BJ (cell line): ENCODE measurements at places on chromosomes 13 and 19. TPM values are rescaled to one million over a fixed set of nuclear protein-coding genes. Genes with fewer than 3 reads are reported as not detected.

C13orf42 gene
- polyA plus RNA-seq, result not detected in 2 replicates

TUBA3C gene
- polyA plus RNA-seq, result not detected in 2 replicates

SMAD9 gene
- 3.0 and 3.4 TPM in 2 replicates for polyA plus RNA-seq

ZNF606 gene
- polyA plus RNA-seq, result 2.3 TPM in 2 replicates

RETN gene
- polyA plus RNA-seq, result not detected in 2 replicates

PCSK4 gene
- polyA plus RNA-seq, result 0.59 and 1.3 TPM in 2 replicates

MCF2L gene
- polyA plus RNA-seq, result 0.02 TPM in 1 of 2 replicates, not detected in the other

ZNF541 gene
- 0.05 and 0.06 TPM in 2 replicates for polyA plus RNA-seq

TNFRSF19 gene
- 11.6 and 14.8 TPM in 2 replicates for polyA plus RNA-seq

OR7D2 gene
- not detected in 2 replicates for polyA plus RNA-seq

IL17D gene
- 0.47 and 0.48 TPM in 2 replicates for polyA plus RNA-seq

KCNRG gene
- 1.3 and 1.9 TPM in 2 replicates for polyA plus RNA-seq

APOC1 gene
- polyA plus RNA-seq, result 3.8 and 4.9 TPM in 2 replicates

WDR87 gene
- polyA plus RNA-seq, result not detected in 2 replicates

IFI30 gene
- 11.1 and 14.5 TPM in 2 replicates for polyA plus RNA-seq

TMEM86B gene
- polyA plus RNA-seq, result 0.56 and 1.5 TPM in 2 replicates

FGF22 gene
- polyA plus RNA-seq, result 0.05 TPM in 1 of 2 replicates, not detected in the other

ADGRE2 gene
- polyA plus RNA-seq, result 0.15 and 0.72 TPM in 2 replicates

PSG2 gene
- 3.9 and 4.6 TPM in 2 replicates for polyA plus RNA-seq

LILRB3 gene
- polyA plus RNA-seq, result not detected in 2 replicates

VSIG10L gene
- polyA plus RNA-seq, result 0.93 and 1.5 TPM in 2 replicates

APOE gene
- polyA plus RNA-seq, result 2.8 and 3.6 TPM in 2 replicates

ZNF470 gene
- polyA plus RNA-seq, result 1.7 and 2.7 TPM in 2 replicates

GSX1 gene
- not detected in 2 replicates for polyA plus RNA-seq

PRR36 gene
- polyA plus RNA-seq, result not detected in 2 replicates

ICAM4 gene
- polyA plus RNA-seq, result 1.1 and 1.5 TPM in 2 replicates

SBK3 gene
- polyA plus RNA-seq, result 0.06 and 0.11 TPM in 2 replicates

PEAK3 gene
- not detected in 2 replicates for polyA plus RNA-seq

ANKRD27 gene
- polyA plus RNA-seq, result 25.7 and 27.1 TPM in 2 replicates

IPO5 gene
- 137 and 240 TPM in 2 replicates for polyA plus RNA-seq

LRCH1 gene
- 8.3 and 13.2 TPM in 2 replicates for polyA plus RNA-seq

OR7C1 gene
- not detected in 2 replicates for polyA plus RNA-seq

SPIB gene
- polyA plus RNA-seq, result not detected in 2 replicates

TEX101 gene
- polyA plus RNA-seq, result not detected in 2 replicates

SYCN gene
- polyA plus RNA-seq, result not detected in 2 replicates

COG3 gene
- polyA plus RNA-seq, result 13.9 and 23.2 TPM in 2 replicates

SLC25A41 gene
- 0.05 TPM in 1 of 2 replicates, not detected in the other for polyA plus RNA-seq

NFIX gene
- 12.8 and 29.4 TPM in 2 replicates for polyA plus RNA-seq

POU2F2 gene
- polyA plus RNA-seq, result 1.8 and 2.2 TPM in 2 replicates

CKM gene
- not detected in 2 replicates for polyA plus RNA-seq

CCDC169 gene
- 0.28 and 0.93 TPM in 2 replicates for polyA plus RNA-seq

DCT gene
- 0.07 TPM in 1 of 2 replicates, not detected in the other for polyA plus RNA-seq

ZNF880 gene
- 12.9 and 16.1 TPM in 2 replicates for polyA plus RNA-seq

ZNF578 gene
- polyA plus RNA-seq, result 0.82 and 1.7 TPM in 2 replicates

OR10H5 gene
- polyA plus RNA-seq, result not detected in 2 replicates

RDH8 gene
- 0.05 and 0.21 TPM in 2 replicates for polyA plus RNA-seq

ZNF558 gene
- 16.9 and 17.5 TPM in 2 replicates for polyA plus RNA-seq

C3 gene
- polyA plus RNA-seq, result 10.0 and 14.7 TPM in 2 replicates

ZNF792 gene
- 1.7 and 1.8 TPM in 2 replicates for polyA plus RNA-seq

URAD gene
- polyA plus RNA-seq, result not detected in 2 replicates

MAG gene
- not detected in 2 replicates for polyA plus RNA-seq

GAS6 gene
- polyA plus RNA-seq, result 247 and 374 TPM in 2 replicates

FGF21 gene
- polyA plus RNA-seq, result not detected in 2 replicates
